ENCODE measurements at places on chromosomes 2 and 18.
A peak's percentile ranks its signal among the peaks of the same experiment; 100 is the strongest.

GRCh38 chr2:192414794-192415193 lies 220.1 kb upstream of the TMEFF2 start:
- no peak for DNase-seq

DNA sequence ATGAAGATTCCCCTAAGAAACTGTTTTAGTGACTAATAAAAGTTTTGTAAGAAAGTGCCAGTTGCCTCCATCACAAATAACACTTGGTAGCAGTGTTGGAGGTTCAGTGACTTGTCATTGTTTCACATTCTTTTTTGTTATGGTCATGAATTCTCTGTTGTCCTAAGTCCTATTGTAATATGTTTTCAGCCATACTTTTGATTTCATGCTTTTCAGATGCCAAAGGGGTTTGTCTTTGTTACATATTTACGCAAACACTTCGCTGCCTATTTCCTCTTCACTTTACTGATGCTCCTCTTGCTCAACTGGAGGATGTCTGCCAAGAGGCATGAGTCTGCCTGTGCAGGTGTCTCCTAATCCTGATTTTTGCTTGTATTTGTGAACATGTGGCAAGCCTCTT lies 66.6 kb downstream of the PHLPP1 start:
- peak; percentile 48 for DNase-seq

DNA sequence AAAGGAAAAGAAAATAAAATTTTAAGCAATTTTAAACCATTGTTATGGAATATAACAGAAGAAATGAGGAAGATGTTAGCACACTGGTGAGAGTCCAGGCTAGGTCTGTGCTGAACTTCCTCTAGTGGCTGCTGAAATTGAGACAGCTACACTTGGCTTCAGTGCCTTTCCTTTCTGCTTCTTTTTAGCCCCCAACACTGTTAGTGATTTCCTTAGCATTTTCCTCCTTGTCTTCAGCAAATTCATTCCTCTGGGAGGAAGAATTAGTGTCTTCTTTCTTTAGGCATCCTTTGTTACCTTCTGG lies 47.6 kb downstream of the ITGAV start:
- DNase-seq, result no peak

GRCh38 chr2:10935953-10936942 lies 24.5 kb downstream of the KCNF1 start:
- DNase-seq, result peak; percentile 92

DNA sequence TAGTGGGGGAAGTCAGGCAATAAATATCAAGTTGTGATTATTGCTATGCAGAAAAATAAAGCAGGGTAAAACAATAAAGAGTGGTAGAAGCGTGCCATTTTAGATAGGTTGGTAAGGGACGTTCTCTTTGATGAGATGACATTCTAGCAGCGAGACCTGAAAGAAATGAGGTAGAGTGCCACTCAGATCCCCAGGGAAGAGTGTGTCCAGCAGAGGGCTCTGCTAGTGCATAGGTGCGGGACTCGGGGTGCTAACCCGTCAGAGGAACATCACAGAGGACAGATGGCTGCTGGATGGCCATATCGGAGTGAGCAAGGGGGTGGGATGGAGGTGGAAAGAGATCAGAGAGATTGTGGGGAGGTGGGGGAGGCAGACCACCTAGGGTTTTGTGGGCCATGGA lies 16.3 kb upstream of the GTF2A1L start:
- peak; percentile 49 for DNase-seq

Data from astrocyte of the hippocampus (primary cell).